ENCODE measurements at places on chromosomes 11 and 22.
A peak's percentile ranks its signal among the peaks of the same experiment; 100 is the strongest.

DNA sequence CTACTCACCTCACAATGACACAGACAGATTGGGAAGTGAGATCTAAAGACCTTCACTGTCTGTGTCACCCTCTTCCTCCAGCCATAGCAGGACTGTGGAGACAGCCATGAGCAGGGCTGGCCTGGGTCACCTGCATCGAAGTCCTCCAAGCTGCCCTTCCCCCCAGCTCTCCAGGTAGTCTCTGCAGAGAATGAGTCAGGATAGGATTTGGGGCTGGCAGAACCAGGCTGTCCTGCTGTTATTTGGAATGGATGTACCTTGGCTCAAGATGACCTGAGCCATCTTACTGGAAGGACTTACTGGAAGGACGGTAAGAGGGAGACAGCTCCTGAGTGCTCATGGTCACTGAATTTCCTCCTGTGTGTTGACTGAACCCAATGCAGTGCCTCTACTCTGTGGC lies 29.2 kb downstream of the GGTLC2 start:
- DNase-seq: no peak

DNA sequence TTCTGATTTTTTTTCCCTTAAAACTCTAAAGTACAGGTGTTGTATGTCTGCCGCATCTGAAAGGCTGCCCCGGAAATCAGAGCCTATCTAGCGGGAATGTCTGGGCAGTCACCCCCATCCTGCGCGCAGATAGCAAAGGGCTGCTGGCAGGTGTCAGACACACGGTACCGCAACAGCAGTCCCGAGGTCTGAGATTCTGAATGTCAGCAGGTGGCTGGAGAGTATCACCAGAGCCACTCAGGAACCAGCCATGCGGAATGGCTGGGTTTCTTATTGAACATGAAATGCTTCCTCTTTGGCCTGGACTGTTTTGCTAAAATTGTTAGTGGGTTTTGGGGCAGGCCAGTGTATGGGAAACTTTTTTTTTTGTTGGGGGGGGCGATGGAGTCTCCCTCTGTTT lies 53.3 kb downstream of the CERK start:
- DNase-seq: no peak

DNA sequence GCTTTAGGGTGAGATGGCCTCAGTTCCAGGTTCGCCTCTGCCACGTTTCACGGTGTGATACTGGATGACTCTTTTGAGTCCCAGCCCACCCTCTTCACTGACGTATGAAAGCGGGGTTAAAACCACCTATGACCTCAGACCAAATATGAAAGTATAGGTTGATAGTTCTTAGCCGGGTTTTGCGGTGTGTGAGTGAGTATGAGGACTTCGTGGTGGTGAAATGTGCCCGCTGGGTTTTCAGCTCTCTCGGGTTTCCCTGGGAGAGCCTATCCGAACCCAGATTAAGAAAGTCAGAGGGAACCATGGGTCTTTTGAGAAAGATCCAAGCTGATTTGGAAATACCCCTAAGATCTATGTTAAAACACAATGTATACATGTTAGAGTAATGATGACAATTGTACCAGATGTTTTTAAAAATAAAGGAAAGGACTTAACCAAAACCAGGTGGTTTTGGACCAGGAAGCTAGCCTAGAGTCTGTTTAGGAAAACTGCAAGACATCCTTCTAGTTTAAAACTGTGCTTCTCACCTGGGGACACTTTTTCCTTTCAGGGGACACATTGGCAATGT lies 25.8 kb upstream of the ST3GAL4 start:
- DNase-seq: no peak

- DNase-seq: no peak
Measured at GRCh38 chr11:34423300-34423699, 15.4 kb upstream of the CAT start.

GRCh38 chr11:132623511-132623910 lies 908.8 kb downstream of the OPCML start:
- no peak for DNase-seq

DNA sequence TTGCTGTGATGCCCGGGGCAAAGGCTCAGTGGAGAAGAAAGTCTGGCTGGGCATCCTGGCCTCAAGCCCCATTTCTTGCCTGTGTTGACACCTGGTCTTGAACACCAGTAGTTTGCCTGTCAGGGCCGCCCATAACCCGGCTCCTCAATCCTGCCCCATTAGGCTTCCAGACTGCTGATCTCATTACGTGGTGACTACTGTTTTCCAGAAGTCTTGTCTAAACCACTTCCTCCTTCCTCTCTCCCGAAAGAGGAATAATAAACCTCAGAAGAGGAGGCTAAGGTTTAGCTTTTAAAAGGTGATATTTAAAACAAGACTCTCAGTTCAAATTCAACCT lies 97.7 kb downstream of the CD44 start:
- DNase-seq: no peak

- DNase-seq: no peak
Measured at GRCh38 chr22:37213941-37214730, 1.9 kb upstream of the SSTR3 start.

DNA sequence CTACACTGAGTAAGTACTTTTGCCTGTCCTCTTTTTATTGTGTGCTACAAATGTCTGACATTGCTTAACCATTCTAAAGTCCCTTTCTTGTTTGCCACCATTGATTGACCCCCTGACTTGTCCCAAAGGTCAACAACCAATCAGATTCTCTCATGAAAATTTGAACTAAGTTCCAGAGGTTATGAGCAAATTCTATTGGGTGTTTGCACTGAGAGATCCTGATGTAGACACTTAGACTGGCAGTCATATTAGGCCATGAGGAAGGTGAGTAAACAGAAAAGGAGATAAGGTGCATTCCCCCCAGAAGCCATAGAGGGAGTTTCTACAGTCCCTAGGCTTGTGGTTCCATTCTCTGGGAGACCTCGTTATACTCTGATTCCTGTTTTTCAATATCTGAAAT lies 101.3 kb upstream of the E2F8 start:
- no peak for DNase-seq

DNA sequence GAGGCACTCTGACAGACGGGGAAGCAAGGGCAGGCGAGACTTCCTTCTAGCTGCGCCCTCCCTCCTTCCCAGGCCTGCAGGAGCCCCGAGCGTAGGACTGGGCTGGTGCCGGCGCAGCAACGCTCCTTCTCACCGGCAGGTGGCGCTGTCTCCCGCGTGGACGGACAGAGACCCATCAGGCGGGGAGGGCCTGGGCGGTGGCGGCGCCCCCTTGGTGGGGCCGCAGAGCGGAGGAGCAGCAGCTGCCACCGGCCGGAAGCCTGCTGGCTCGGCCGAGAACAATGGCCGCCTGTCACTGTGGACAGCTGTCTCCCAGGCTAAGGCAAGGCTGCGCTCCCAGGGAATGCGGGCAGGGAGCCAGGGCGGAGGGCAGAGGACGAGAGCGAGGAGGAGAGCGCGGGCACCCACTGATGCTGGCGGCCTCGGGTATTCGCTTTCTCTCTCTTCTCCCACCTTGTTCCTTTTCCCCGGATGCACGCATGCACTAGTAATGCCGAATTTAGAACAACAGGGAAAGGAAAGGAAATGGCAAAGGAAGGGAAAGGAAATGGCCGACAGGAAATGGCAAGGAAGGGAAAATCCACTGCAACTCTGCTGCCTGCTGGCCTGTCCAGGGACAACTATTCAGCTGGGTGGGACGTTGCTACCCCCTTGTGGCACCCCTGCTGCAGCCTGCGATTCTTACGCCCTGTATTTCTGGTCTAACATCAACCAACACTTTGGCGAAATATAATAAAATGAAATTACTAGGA lies 14.4 kb downstream of the PPM1F start:
- DNase-seq: peak; percentile 96

DNA sequence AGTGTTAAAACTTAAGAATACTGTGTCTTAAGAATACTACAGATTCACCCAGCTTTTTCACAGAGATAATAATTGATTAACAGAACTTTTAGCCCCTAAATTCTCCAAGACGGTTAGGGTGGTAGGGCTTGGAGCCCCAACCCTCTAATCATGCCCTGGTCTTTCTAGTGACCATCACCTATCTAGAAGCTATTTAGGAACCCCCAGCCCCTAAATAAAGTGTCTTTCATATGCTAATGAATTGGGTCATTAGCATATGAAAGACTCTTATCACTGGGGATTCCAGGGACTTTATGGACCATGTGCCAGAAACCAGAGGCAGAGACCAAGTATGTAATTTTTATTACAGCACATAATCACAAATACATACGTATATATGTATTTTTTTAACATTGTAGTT lies 999.7 kb upstream of the RAG2 start:
- no peak for DNase-seq

DNA sequence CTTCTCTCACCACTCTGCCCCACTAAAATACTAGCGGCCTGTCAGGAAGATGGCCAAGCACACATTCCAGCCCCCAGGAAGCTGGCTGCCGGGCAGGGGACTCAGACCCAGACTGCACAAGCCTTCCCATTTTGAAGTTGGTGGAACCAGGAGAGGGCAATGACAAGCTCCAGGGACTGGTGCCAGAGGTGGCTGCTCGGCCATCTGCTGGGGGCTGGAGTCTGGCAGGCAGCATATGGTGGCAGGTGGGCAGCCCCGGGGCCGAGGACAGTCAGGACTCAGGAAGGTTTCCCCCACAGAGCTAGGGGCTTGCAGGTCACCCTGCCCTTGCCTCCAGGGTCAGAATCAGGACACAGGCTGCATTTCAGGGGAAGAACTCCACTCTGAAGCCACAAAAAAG lies 22.6 kb downstream of the KCNJ5 start:
- no peak for DNase-seq

DNA sequence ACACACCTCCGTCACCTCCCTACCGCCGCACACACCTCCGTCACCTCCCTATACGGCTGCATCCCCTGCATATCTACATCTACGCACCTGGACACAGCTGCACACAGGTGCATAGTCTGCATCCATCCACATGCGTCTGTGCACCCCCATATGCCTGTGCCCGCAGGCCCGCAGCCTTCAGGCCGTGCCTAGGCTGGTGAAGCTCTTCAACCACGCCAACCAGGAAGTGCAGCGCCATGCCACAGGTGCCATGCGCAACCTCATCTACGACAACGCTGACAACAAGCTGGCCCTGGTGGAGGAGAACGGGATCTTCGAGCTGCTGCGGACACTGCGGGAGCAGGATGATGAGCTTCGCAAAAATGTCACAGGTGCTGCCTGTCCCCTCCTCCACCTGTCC lies 4.8 kb downstream of the PKP3 start:
- no peak for DNase-seq

DNA sequence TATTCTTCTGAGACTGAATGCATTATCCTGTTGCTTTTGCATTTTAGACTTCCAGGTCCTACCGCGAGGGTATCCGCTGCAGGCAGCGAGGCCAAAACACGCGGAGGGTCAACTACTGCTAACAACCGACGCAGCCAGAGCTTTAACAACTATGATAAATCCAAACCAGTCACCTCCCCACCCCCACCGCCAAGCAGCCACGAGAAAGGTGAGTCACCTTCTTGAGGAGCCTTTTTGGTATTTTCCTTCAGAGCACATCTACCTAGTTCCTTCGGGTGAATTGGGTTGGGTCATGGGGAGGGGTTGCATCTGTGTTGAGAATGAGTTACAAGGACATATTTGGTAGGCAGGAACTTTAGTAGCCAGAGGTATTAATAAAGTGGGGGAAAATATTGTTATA lies 179.8 kb downstream of the NAV2 start:
- DNase-seq: no peak

DNA sequence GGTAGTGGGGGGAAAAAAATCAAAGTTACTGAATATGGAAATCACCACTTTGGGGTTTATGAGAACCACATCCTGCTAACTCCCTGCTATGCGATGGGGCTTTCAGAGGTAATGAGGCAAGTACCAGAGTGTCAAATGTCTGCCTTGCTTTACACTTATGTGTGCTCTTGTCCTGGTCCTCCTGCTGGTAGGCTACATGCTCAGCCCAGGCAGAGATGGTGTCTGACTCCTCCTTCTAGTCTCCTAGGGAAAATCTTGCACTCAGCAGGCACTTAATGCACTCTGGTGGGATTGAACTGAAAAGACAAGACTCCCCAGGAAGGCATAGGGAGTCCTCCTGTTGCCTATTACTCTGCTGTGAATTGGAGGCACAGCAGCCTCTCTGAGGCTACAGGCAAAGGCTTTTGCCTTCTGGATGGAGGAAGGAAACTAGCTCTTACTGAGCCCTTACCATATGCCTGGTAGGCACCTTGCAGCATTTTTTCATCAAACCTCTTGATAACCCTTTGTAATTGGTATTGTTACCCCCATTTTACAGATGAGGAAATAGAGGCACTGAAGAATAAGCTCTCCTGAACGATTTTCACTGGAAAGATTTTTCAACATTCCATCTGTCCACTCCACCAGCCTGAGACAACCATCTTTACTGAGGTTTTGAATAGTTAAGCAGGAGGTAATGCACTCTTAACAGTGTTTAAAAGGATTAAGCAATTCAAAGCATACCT lies 132.1 kb upstream of the PAX6 start:
- no peak for DNase-seq

DNA sequence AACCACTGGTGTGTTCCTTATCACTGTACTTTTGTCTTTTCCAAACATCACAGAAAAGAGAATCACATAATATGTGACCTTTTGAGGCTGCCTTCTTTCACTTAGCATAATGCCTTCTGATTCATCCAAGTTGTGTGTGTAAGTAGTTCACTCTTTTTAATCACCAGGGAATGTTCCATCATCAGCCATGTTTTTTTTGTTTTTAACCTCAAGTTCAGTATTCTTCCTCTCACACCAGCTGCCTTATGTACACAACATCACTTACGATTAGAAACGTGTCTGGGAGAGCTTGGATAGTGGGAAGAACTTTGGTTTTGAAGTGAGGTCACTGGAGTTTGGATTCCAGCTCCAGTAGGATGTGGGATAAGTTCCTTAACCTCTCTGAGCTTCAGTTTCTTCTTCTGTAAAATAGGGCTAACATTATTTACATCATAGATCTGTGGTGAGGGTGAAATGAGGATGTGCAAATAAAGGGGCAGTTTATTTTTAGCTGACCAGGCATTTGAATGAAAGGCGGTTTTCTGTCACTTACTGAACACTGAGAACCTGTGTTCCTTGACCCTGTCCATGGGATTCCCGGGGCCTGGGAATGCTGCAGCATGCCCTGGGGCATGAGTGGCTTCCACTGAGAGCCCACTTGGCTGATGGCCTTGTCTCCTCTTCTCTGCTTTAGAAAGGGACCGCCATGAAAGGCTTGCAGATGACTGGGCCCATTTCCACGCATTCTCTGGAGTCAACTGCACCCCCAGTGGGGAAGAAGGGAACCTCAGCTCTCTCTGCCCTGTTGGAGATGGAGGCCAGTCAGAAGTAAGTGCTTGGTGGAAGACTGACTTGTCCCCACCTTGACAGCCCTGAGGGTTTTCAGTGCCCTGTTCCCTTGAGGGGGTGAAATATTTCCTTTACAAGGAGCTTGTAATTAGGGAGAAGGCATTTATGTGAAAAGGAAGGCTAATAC lies 92.6 kb downstream of the DEPDC5 start:
- DNase-seq: no peak
